Memory B cell (primary cell): ENCODE measurements at places on chromosomes 1 and 21.
A peak's percentile ranks its signal among the peaks of the same experiment; 100 is the strongest.

DNA sequence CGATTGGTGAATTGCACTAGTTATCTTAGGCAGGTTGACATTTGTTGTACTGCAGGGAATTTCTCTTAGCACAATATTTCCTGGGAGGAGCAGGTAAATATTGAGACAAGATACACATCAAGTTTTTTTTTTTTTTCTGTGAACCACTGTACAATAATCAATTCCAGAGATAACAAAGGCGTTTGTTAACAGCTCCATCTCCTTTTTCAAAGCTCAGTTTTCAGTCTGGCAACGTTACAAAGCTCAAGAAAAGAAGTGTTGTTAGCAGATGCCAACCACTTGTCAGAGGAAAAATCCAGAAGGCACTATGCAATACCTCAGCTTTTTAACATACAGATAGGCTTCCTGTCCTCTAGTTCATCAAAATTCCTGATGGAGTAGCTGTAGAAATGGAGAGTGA, 40.9 kb upstream of the DAB1 start:
- no peak for DNase-seq

DNA sequence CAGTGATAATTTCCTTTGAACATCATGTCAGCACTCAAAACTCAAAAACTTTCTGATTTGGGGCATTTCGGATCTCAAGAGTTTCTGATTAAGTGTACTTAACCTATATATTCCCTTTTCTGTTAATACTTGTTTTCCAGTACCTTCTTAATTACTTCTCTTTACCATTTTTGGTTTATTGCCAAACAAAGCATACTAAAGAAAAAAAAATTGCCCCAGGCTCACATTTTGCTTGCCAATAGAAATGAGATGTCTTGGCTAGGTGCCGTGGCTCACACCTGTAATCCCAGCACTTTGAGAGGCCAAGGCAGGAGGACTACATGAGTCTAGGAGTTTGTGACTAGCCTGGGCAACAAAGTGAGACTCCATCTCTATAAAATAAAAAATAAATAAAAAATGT, 4.8 kb downstream of the PSMD4 start:
- no peak for DNase-seq

GRCh38 chr1:109290998-109291397, 8.1 kb upstream of the PSRC1 start:
- DNase-seq: no peak

DNA sequence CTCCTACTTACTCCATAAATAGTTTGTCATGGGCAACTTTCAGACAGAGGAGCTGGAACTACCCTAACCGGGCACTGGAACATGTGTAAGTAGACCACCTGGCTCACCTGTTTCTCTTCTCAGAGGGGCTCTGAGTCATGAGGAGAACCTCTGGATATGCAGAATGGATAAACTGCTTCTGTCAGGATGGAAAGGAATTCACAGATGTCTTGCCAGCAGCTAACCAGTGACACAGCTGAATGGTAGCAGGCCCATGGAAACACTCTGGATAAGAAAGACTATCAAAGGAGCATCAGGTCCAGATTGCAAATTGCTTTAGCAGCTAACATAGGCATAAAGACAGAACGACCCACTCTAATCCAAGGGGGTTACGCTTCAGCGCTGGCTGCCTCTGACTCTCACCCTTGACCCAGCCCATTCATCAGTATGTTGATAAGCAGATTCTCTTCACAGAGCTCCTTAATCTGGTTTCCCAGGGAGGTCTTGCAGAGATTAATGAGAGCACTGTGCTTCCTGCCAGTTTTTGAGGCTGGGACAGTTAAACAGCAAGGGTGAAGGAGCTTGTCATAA, 54.2 kb downstream of the HIVEP3 start:
- DNase-seq: no peak

GRCh38 chr1:117001254-117001927, at the start of gene CD101:
Gene CD101, plus strand, starts transcription at chr1:117001760. Its CDS starts 58 bp downstream, at chr1:117001818.
- no peak for DNase-seq

DNA sequence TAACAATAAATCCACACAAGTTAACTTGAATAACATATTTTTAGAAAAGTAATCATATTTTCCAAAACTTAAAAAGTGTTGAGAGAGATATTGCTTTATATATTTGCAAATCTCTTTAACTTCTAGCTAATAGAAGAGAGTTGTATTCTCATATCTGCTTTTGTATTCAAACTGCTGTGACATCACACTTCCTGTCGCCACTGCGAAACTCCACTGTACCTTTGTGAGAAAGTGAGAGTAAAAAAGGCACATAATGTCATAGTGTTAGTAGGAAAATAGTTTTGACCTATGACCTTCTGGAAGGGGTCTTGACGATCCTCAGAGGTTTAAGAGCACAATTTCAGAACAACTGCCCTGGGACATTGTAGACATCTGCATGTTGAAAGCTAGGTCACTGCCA, 21.6 kb downstream of the AK5 start:
- no peak for DNase-seq

- DNase-seq: no peak
These were observed 21.5 kb upstream of the SLC44A5 start for GRCh38 chr1:75632350-75632949.

DNA sequence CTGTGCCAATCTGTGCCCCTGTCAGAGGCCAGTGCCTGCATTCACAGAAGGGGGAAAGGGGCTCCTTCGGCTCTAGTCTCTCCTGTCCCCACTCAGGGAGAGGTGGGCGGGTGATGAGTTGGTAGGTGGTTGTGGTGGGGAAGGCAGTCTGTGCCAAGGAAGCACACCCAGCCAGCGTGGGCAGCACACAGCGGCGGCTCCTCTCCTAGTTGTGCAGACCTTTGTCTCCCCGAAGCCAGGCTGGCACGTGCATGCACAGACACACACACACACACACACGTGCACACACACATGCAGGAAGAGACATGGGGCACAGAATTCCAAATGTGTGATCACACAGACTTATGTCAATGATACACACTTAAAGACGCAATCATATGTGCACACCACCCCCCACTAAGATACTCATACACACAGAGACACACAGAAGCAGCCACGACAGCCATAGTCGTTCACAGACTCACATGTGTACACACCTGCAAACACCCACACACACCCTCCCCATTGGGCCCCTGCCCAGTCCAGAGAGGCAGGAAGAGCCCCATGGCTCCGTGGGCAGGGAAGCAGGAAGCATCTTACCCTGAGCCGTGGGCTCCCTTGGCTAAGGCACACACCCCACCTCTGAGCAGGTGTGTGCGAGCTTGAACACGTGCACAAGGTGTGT, 16.4 kb downstream of the RIMS3 start:
- DNase-seq: no peak

GRCh38 chr21:37237346-37237745, 29.8 kb downstream of the VPS26C start:
- DNase-seq: no peak

DNA sequence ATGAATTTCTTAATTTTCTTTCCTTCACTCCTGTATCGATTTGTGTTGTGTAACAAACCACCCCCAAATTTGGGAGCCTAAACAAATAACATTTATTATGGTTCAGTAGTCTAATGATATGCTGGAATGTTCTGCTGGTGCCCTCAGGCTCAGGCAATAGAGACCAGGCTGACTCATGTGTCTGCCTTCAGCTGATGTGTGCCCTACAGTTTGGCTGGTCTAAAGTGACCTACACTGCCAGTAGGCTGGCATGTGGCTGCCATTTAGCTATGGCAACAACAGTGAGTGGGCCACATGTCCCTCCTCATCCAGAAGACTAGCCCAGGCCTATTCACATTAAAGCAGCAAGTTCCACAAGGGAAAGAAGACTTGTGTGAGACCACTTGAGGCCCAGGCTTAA, 115.8 kb downstream of the PTPRC start:
- no peak for DNase-seq

DNA sequence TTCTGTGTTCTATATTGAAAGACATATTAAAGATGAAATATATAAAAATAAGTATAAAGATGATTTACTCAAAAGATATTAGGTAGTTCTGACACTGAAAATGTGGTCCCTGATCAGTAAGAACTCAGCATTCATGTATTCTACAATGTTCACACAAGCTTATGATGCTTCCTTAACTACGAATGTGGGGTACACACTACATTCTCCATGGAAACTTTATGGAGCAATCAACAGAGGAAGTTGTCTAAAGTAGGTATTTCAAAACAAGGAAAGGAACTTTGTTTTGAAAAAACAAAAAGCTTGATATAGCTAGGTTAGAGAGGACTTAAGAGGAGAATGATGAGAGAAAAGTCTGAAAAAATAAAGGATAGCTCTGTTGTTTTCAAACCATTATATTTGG, 119.7 kb upstream of the RGS18 start:
- no peak for DNase-seq

- DNase-seq: no peak
These were observed 1637.4 kb upstream of the PRMT6 start for GRCh38 chr1:105419030-105419429.

DNA sequence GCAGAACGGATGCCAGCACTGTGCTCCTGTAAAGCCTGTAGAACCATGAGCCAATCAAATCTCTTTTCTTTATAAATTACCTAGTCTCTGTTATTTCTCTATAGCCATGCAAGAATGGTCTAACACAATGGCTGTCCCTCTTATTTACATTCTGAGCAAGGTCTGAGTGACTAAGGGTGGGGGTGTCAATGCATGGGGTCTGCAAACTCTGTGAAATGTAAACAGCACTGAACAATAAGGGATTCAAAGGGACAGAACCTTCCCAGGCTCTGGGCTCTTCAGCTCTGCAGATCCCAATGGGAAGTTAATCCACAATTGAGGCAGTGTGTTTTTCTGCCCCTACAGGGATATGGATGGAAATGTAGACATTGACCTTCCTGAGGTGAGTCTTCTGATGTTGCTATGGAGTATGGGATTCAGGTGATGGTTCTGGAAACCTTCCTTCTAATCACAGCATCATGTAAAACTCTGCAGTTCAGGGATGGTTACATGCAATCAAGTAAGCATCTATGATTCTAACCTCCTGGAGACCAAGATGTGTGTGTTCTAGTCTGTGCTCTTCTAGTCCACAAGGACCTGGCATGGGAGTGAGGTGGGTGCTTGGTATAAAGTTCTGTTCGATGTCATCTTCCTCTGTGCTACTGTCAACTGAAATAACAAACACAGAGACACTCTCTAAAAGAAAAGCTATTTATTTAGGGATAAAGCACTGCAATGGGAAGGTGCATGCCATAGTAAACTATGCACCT, 38.6 kb downstream of the CAPN9 start:
- DNase-seq: no peak

- DNase-seq: no peak
These were observed 158.5 kb downstream of the RRAGC start for GRCh38 chr1:38701088-38701487.

DNA sequence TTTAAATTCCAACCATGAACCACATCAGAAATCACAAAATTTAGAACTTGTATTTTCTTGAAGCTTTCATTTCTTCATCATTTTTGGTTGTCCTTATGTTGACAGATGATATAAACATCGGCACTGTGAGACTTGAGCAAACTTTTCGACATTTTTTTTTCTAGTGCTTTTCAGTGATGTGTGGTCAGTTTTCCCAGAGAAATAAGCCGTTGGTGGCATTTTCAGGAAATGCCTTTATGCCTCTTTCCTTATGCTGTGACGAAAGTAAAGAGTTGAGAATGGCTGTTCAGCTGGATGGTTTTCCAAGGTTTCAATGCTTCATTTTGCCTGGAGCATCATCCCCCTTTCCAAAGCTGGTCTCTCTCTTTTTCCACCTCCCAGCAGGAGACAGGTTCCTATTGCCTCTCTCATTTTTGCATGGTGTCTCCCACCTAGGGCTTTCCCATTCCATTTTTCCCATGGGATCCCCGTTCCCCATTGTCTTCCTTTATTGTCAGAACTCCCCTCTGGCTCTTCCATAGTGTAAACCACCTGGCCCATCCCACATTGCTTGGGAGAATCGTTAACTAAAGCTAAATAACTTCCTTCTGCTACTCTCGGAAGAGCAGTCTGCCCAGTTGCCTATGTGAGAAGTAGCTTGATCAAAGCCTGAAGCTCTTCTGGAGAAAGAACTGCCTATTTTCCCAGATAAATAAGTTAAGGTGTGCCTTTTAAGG, 61.4 kb upstream of the DYNLT5 start:
- no peak for DNase-seq

DNA sequence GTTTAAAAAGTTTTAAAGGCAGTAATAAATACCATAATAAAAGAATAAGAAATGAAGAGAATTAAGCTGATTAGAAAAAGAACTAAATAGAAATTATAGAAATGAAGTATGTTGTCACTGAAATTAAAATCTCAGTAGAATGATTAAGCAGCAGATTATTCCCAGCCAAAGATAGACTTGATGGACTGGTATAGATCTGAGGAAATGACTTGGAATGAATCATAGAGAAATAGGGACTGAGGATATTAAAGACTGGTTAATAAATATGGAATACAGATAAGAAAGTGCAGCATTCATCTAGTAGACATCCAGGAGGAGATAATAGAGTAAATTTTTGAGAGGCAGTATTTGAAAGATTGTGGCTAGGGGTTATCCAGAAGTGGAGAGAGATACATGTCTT, 28.7 kb downstream of the MARK1 start:
- no peak for DNase-seq

DNA sequence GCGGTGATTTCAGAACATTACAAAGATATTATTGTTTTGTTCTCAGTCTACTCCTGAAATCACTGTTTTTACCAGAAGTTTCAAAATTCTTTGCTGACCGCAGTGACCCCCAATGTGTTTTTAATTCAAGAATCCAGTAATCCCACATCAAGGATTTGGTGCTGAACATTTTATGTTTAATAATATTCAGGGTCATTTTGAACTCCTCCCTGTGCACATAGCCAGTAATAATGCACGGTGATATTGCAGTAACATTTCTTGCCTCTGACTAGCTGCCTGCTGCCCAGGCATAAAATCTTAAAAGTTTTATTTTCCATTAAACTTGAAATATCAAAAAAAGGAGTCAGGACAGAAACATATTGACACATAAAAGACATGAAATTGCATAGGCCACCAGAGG, 443.4 kb upstream of the NCAM2 start:
- no peak for DNase-seq

DNA sequence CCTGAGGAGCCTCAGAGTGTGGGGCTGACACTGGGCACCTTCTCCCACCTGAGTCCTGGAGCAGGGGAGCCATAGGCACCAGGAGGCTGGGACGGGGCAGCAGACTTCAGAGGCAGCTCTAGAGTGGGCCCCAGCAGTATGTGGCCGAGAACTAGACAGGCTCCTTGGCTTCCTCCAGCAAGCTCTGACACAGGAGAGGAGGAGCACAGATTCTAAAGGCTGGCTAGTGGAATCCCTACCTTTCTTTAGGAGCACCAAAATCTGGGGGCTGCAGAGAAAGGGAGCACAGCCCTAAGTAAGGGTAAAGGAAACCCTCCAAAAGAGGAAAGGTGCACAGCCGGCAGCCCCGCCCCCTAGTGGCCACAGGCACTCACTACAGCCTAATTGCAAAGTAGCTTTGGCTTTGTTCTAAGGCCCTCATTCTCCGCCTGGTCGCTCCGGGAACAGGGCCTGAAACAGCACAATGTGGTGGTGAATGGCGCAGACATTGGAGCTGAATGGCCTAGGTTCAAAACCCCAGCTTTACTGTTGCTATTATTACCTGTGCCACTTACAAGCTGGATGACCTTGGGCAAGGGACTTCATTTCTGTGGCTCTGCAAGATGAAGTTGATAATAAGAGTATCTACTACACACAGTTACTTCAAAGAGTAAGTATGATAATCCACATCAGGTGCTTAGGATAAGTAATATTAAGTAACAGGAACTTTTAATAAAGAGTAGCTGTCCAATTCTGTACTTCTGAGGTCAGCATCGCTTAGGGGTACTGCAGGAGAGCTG, 8.8 kb upstream of the GUCA2A start:
- DNase-seq: peak; percentile 63

- no peak for DNase-seq
These were observed 38.5 kb upstream of the EFCAB14 start for GRCh38 chr1:46757247-46757955.
